ENCODE measurements at places on chromosomes 4 and X.

- no peak for DNase-seq
These were observed 78.4 kb downstream of the CCNG2 start for GRCh38 chr4:77235289-77235854.

- no peak for DNase-seq
These were observed 915.5 kb upstream of the LCORL start for GRCh38 chr4:18937080-18937479.

GRCh38 chr4:142402900-142403299 lies 443.2 kb downstream of the INPP4B start:
- no peak for DNase-seq

DNA sequence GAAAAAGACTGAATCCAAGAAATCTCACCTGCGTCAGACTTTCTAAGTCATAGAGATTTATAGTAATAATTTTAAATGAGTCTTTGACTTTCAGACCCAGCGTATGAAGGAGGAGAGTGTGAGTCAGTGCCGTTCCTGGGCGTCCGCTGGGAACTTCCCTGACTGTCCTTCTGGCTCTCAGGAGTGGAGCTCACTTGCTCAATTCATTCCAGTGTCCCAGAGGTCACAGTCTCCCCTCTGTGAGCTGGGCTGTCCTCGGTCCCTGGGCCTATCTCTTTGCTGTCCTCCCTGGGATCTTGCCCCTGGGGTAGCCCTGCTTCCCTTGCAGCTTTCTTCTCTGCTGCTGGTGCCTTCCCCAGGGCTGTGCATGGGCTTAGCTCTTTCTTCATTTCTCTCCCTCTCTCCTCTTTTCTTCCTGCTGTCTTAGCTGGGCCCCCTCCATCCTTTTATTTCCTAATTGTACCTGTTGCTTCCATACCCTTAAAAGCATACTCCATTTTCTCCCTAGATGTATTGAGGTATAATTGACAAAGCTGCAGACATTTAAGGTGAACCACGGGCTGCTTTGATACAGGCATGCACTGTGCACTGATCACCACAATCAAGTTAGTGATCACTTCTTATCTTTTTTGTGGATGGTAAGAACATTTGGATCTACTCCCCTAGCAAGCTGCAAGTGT lies 11.6 kb downstream of the SORBS2 start:
- DNase-seq: no peak

Measured in stimulated activated CD4-positive, alpha-beta T cell treated with anti-CD3 and anti-CD28 coated beads, Interleukin-12 subunit alpha, Interleukin-12 subunit beta, amount 100 ng/mL, for 4 hours (primary cell).